ENCODE measurements at places on chromosomes 5 and 9.

GRCh38 chr5:77843570-77844372 is 67.6 kb upstream of the TBCA start:
- DNase-seq = peak; percentile 46

DNA sequence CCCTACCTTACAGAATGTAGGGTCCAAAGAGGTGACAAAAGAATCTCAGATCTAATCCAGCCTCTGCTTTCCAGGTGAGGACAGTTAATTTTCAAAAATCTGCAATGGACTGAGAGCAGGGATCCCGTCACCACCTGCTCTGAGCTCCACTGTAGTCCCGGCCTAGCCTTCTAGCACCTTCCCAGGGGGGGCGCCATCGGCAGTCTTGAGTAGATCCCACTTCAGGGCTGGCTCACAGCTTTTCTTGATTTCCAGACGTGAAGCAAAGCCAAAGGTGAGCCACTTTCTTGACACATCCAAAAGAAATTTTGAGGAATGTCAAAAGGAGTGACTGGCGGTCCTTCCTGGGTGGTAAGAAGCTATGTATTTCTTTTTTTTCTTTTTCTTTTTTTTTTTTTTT is 114.1 kb downstream of the SYK start:
- DNase-seq = no peak

- DNase-seq = no peak
Observed at GRCh38 chr9:28927691-28928090, 1354.4 kb upstream of the C9orf72 start.

- no peak for DNase-seq
Observed at GRCh38 chr5:138635265-138635664, 60.1 kb upstream of the HSPA9 start.

- no peak for DNase-seq
Observed at GRCh38 chr9:84880835-84881234, 211.3 kb downstream of the NTRK2 start.

- no peak for DNase-seq
Observed at GRCh38 chr5:179374506-179375235, 29.4 kb upstream of the ADAMTS2 start.
